ENCODE measurements at places on chromosomes 7 and 10.

GRCh38 chr7:76377186-76377918 lies 18.6 kb upstream of the YWHAG start:
- DNase-seq: no peak

- no peak for DNase-seq
Measured at GRCh38 chr7:88664630-88665233, 94.8 kb upstream of the ZNF804B start.

- DNase-seq: no peak
Measured at GRCh38 chr10:69574571-69574978, 1.4 kb upstream of the NEUROG3 start.

GRCh38 chr7:11236680-11237079 lies 263.0 kb downstream of the PHF14 start:
- no peak for DNase-seq

DNA sequence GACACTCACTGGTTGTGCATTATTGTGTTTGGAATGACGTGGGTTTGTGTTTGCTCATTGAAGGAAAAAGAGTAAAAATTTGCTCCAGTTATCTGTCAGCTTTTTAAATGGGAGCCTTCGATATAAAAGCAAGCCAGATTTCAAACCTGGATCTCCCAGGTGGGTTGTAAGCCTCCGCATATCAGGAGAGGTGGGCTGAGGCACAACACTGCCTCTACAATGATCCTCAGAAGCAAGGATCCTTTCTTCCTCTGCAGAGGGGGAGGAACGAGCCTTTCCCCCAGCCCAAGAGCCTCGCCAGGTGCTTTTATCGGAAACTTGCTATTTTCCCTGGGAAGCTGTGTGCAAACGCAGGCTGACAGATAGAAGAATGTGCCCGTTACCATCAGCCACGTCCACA lies 331.0 kb upstream of the MGMT start:
- no peak for DNase-seq

DNA sequence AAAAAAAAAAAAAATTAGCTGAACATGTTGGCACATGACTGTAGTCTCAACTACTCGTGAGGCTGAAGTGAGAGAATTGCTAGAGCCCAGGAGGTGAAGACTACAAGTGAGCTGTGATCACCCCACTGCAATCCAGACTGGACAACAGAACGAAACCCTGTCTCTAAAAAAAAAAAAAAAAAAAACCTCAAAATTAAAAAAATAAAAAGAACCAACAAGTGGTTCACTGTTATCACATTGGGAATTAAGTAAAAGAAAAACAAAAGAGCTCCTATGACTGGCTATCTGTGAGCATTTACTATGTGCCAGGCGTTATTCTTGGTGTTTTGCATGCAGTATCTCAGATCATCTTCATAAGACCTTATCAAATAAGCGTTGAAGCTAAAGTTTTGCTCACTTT lies 66.0 kb downstream of the ANLN start:
- DNase-seq: no peak

DNA sequence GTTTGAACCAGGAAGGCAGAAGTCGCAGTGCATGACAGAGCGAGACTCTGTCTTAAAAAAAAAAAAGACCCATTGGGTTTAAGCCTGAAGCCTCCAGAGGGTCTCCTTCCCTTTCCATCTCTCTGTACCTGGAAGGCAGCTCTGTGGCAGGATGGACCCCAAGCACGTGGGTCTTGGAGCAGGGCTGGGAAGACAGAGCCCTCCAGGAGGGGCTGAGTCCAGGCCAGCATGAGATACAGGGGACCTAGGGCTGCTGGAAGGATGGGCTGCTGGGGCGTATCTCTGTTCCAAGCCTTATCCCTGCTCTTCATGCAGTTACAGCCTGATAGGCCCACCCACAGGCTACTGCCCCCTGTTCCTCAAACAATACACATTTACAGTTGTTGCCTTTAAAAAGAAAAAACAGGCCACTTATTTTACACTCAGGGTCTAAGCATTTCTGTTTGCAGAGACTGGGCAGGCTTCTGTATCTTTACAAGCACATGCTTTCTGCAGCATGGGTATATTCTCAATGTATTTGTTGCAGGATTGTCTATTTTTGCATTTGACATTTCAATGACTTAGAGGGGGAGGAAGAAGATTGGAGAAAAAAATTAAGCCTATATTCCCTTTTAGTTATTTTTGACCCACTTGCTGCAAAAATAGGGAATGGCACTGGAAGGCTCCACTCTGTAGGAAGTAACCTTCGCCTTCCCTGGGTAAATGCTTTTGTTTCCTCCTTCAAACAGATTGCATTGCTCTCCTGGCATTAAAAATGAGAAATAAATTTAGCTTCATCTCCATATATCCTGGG lies 60.1 kb downstream of the FAM171A1 start:
- no peak for DNase-seq

All from NCI-H2107 (cell line).